ENCODE measurements at places on chromosomes 12 and 14.

DNA sequence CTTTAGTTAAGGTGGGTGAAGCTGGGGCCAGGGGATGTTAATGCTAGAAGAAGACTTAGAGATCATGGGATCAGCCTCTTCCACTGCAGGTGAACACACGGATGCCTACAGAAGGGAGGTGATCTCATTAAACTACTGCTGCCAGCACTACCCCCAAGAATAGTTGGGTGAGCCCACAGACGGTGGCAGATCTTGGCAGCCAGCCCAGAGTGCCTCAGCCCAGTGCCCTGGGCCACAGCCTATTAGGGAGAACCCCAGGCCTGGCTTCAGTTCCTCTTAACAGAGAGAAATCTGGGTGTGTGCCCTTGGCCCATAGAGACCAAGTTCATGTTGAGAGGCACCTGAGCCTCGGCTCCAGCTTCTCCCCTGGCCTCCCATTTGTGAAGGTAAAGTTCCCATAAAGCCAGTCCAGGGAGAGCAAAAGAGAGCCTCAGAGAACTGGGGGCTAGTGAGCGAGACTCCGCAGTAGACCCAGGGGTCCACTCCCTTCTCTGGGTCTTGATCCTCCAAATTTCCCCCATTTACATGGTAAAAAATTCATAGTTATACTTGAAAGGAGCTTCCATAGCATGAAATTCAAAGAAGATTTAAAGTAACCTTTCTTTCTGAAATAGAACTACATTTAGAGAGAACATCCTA is 125.0 kb upstream of the CCND2 start:
- DNase-seq, result peak; percentile 10

DNA sequence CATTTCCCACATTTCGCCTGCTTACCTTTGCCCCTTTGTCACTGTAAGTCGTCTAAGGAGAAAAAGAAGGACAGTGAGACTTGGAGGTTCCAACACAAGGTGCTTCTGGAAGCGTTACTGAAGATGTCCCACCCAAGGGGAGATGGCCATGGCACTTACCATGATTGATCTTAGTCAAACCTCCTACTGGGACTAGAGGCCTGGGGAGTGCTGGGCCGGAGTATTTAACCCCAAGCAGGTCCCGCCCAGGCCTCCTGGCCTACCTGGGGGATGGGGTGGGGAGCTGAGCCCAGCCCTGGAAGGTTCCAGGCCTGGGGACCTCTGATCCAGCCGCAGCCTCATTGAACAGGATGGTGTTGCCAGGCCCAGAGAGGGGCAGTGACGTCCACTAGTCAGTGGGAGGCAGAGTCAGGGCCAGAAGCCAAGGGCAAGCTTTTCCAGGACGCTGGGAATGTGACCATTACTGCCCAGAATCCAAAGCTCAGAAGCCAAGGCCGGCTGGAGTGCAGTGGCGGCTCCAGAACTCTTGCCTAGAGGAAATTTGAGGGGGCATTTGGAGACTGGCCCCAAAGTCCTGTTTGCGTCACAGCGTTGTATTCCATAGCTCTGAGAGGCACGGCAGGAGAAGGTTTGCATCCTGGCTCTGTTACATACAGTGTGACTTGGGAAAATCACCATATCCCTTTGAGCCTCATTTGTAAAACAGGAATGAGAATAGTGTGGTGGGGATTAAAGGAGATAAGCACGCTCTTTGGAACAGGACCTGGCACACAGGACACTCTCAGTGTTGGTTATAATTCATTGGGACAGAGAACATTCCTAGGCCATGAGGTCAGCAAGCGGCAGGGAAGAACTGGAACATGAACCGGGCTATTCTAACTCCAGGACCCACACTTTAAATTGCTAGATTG is at the start of gene HPD:
Gene HPD (minus strand): TSS at position 198 of the 911 bp plus-strand sequence. CDS start 36 bp downstream, at position 162.
- no peak for DNase-seq

DNA sequence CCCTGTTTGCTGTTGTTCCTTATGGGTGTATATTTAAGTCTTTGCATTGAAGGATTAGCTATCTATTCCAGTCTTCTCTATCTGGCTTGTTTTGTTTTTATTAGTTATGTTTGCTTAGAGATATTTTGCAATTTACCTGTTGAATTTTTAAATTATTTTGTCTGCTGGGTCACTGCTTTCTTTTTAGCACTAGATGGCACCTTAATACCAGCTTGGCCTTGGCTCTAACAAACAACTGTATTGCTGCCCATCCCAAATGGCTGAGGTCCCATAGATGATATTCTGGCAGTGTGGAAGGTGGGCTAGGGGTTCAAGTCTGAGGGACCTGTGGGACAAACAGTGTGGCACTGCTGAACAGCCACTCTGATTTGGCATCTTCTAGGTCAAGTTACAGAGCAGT is 144.0 kb upstream of the FBXO33 start:
- no peak for DNase-seq

DNA sequence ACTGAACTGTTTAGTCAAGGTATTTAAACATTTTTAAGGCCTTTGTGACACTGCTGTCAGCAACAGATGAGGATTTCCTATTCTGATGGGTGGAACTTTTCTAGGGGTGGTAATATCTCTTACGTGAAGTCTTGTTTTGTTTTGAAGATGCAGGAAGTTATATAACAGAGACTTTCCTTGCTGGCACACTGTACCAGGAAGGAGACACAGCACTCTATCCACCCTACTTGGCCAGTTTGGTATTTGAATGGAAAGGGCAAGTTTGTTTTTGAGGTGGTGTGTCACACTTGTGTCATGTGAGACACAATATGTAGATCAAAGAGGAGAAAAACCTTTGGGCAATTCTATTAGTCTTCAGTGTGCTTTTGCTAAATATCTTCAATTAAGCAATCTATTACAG is 51.6 kb upstream of the SRP54 start:
- DNase-seq, result no peak

DNA sequence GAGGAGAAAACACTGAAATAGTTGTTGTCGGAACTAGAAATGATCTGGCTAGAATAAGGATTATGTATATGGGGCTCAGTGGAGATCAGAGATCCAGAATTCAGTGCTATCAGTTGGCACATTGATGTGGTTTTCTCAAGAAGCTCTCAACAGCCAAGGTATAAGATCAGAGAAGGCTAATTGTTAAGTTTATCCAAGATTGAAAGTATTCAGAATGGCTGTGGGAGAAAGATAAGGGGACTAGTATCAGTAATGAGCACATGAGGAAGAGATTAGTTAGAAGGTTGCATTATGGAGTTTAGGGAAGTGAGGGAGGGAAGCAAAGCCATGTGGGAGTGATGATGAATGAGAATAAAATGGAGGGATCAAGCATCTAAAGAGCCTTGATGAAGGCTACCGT is 128.1 kb upstream of the MIS18BP1 start:
- DNase-seq, result no peak

GRCh38 chr12:107026806-107027635 is 40.1 kb upstream of the MTERF2 start:
- DNase-seq, result no peak

DNA sequence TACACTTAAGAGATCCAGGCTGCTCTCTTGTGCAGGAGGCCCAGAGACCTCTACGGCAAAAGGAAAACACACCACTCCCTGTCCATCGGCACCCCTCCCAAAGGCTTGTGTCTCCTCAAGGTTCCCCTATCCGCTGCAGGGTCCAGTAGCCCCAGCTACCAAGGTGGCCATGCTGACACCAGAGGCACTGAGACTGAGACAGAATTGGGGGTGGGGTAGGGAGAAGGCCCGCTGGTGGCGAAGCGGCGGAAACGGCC is 590 bp downstream of the DDIT3 start:
- DNase-seq, result peak; percentile 24

- no peak for DNase-seq
Observed at GRCh38 chr14:64405295-64405694, 17.1 kb downstream of the MTHFD1 start.

All from Kasumi-1 (cell line).